ENCODE measurements at places on chromosomes 4 and X.

- DNase-seq: peak; percentile 60
Observed at GRCh38 chrX:45400027-45400779, 199.5 kb upstream of the DIPK2B start.

DNA sequence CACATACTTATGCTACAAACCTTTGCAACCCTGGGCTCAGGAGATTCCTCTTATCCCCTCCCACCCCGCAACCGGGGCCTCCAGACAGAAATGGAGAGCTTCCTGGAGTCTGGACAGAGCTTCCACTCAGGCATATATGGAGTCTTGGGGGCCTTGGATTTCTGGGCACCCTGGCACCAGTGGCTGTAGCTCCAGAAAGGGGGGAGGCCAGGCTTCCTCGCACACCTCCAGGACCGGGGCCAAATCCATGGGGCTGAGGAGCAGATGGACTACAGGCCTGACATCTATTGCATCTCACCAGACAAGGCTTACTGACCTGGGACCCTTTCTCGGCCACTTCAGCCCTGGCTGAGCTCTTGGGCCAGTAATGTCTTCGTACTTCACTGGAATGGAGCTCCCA, 143.3 kb downstream of the DKK2 start:
- DNase-seq: no peak

- DNase-seq: no peak
Observed at GRCh38 chr4:137200322-137200721, 332.0 kb downstream of the PCDH18 start.

GRCh38 chr4:148126825-148127224, 315.4 kb downstream of the NR3C2 start:
- no peak for DNase-seq

DNA sequence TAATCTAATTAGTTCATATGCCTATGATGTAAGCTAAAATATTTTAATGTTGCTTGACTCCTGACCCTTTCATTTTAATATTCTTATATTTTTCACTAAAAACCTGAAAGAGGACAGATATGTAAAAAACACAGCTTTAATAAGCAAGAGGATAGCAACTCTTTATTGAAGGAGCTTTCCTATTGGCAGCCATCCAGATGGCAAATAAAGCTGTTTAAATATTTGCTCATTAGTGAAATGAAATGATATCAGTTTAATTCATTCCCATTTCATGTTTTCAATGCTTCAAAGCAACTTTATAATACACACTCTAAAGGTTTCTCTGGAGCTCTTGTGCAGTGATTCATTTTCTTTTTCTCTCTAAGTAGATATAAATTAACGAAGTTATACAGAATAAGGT, 473.4 kb downstream of the PCDH7 start:
- no peak for DNase-seq

DNA sequence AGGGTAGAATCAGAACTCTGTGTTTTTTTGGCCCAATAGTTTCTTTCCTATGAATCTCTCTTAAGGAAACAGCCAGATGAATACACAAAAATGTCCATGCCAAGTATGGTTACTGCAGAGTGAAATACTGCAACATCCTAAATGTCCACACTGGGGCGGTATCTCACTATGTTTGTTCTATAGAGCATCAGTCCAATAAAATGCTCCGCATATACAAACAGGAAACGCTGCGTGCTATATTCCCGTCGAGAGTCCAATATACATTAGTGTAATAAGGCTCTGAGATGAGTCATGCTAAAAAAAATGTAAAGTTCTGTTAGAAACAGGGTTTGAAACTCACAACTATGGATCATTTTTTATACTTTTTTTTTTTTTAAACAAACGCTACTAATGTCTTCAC, 72.9 kb upstream of the ENOX2 start:
- peak; percentile 41 for DNase-seq

DNA sequence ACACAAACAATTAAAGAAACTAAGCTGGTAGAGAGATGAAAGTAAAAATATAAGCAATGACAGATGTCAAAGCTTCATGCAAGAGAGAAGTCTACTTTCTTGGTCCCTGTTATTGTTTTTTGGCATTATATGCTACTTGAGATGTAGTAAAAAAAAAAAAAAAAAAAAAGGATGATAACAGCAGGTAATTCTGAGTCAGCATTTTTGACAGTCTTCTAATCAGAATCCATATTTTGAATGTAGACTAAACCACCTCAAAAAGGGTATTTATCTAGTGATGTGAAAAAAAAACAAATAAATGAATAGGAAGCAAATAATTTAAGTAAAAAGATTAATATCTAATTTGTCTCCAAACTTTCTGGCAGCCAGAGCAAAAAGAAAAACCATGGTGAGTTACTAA, 422.2 kb upstream of the CPEB2 start:
- DNase-seq: no peak

- DNase-seq: no peak
Observed at GRCh38 chrX:55659931-55660330, 36.7 kb downstream of the FOXR2 start.

- no peak for DNase-seq
Observed at GRCh38 chr4:130850019-130850524, 1754.1 kb downstream of the C4orf33 start.

- DNase-seq: peak; percentile 62
Observed at GRCh38 chr4:80989921-80990544, 40.5 kb upstream of the BMP3 start.

DNA sequence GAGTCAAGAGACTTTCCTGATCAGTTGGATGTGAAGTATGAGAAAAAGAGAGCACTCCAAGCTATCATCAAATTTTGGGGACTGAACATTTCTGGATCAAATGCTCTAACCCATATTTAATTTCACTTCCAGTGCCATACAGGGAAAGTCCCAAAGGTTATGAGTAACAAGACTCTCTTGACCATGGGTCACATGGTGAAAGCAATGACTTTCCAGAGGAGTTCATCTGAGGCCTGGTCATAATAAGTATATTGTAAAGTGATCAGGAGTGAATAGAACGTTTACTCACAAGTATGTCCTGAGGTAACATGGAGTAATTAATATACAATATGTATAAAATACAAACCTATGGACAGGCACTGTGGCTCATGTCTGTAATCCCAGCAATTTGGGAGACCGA, 40.7 kb upstream of the ARMCX5 start:
- DNase-seq: no peak

GRCh38 chrX:154058214-154058997, 38.7 kb upstream of the IRAK1 start:
- no peak for DNase-seq

- DNase-seq: no peak
Observed at GRCh38 chr4:120085705-120086104, 19.1 kb upstream of the MAD2L1 start.

DNA sequence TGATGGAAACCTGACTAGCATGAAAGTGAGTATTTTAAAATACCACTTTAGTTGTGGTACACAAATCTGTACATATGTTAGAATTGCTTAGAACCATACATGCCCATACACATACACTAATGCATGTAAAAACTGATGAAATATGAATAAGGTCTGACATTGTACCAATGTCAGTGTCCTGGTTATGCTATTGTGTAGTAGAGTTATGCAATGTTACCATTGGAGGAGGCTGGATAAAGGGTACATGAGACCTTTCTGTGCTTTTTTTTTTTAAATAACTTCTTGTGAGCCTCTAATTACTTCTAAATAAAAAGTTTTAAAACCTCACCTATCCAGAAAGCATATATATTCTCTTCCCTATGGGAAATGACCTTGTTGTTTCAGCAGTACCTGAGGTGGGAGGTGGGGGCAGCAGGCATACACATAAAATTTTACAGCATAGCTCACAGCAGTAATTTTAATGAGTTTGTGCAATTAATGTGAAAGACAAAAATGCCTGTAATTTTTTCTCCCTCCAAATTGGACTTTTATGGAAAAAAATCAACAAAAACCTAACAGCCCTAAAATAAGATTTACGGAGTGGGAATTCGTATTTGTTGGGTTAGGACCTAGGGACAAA, 97.6 kb downstream of the RAP1GDS1 start:
- no peak for DNase-seq

DNA sequence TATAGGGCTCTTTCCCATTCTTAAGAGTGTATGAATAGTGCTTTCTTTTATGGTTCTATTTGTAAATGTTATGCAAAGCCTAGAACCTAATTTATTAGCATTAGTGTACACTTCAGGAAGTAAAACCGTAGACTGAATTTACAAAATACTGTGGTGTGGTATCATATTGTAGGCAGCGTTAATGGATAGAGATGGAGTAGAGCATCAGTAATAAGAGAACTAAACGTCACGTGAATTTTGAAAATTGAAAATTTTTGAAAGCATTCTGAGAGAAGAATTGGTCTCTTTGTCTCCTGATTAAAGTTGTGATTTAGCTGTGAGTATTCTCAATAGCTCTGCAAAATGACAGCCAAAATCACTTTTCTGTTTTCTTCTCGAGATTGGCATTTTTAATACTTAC, 2.9 kb downstream of the STIM2 start:
- no peak for DNase-seq

- DNase-seq: no peak
Observed at GRCh38 chr4:60655356-60655755, 544.8 kb upstream of the ADGRL3 start.

DNA sequence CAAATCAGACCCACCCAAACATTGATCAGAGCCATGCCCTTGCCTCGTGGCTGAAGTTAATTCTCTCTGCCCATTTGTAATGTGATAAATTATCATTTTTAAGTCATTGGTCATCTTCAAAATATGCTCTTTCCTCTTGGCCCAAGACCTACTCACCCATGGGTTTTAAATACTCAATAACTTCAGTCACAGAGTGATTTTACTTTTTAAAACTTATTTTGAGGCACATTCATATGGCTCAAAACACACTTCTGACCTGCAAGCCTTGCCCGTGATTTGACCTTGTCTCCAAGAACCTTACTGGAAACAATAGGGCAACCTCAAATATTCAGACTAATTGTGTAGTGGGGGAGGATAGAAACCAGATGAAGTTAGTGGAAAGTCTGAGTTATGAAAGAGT, 176.2 kb upstream of the LNX1 start:
- DNase-seq: peak; percentile 91

GRCh38 chrX:49958727-49959485, 36.5 kb downstream of the CLCN5 start:
- DNase-seq: no peak

DNA sequence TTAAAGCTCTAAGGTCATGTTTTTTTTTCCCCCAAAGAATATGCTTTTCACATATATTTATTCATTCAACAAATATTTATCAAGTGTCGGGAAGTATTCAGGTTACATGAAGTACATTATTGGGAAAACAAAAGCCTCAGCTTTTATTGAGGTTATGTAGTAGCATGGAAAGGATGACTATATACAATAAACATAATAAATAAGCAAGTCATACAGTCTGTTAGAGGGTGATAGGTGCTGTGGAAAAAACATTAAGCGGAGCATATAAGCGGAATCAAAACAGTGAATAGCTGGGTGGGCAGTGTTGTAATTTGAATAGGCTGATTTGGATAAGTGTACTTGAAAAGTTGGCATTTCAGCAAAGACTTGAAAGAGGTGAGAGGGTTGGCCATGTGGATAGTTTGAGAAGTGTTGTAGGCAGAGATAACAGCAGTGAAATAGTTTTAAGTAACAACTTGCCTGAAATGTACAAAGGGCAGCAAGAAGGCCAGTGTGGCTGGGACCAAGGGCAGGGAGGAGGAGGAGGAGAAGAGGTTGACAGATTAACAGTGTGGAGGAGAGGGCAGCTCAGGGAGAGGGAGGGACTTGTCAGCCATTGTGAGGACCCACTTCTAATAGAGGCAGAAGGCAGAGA, 558.7 kb downstream of the SPRY1 start:
- DNase-seq: no peak

GRCh38 chrX:66408507-66408906, 230.4 kb downstream of the EDA2R start:
- DNase-seq: no peak

DNA sequence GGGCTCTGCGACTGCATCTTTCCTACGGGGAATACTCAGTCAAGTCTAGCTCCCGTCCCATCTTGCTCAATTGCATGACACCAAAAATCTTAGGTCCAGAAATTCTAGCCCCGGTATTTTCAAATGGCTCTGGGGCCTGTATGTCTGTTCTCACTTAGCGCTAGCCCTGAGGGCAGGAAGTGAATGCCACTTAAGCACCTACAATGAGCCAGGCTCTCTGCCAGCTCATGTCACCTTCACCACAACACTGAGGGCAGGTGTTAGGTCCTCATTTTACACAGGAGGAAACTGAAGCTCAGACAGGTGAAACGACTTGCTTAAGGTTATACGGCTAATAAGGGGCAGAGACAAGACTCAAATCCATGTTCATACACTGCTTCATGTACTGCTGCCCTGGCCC, 282.8 kb downstream of the PPP1R2C start:
- no peak for DNase-seq

DNA sequence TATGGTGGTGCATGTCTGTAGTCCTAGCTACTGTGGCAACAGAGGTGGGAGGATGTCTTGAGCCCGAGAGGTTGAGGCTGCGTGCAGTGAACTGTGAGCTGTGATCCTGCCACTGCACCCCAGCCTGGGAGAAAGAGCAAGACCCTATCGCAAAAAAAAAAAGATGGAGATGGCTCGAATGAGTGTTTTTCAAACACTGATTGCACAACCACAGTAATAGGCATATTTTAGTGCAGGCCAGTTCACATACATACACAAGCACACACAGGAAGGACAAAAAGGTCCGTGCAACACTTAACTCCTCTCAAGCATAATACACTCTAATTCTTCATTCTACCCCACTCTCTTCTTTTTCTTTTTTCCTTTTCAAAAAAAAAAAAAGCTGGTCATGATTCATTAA, 5.1 kb downstream of the EFHC2 start:
- no peak for DNase-seq

DNA sequence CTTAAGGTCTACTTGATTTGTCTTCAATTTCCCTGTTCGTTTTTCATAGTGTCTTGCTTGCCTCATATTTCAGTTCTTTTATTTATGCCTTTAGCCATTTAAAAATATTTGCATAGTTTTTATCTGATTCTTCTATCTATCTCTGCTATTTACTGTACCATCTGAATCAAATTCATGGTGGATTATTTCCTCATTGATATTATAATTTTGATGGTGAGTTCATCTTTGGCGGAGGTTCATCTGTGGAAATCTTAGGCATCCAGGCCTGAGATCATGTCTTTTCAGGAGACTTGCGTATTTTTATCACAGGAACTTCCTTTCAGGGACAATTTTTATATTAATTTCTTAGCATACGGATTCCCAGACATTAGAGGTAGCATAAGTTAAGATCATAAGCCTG, 275.2 kb downstream of the STPG2 start:
- no peak for DNase-seq

Data from EH (cell line).